ENCODE measurements at places on chromosomes 11 and 22. TPM values are rescaled to one million over a fixed set of nuclear protein-coding genes. Genes with fewer than 3 reads are reported as not detected.

Gene SCGB1D2
- total RNA-seq: 10.9 TPM

DNA sequence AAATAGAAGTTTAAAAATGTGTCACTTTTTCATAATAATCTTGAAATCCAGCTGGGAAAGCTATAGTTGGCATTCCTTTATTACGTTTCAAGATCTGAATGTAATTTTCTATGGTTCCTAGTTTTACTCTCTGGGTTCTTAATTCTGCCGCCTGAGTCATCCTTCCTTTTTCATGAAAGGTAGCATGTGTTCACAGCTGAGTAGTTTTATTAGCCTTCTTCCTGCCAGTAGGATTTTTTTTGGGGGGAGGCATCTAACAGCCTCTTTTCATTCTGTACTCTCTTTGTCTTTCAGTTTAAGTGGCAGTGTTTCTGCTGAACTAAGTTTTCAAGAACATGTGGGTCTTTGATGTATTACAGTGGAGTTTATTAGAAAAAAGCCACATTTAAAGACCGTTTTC lies 36.5 kb downstream of the OR2AG2 start:
- no peaks in the 10 kb centered on the region for H3K4me1 ChIP-seq
- H3K4me3 ChIP-seq: no peak overlapping the region
- no peak overlapping the region for H3K27ac ChIP-seq

DNA sequence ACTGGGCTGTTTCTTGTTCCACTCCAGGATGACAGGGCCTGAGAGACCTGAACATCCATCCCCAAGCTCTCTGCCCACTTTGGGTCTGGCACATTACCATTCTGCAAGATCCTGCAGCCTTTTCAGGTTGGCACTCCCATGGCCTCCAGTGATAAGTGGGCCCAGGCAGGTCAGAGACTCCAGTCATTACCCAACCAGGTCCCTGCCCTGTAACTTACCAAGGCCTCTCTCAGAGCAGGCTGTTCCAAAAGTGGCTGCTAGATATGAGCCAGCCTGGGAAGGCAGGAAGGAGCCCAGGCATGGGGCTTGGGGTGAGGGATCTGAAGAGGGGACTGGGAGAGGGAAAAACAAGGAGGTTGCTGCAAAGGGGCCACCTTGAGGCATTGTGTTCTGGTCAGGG lies 35.9 kb downstream of the KCNQ1OT1 start:
- H3K27ac ChIP-seq: no peak overlapping the region
- no peak for DNase-seq
- H3K4me3 ChIP-seq: no peak overlapping the region
- no peaks in the 10 kb centered on the region for H3K4me1 ChIP-seq

Gene ARHGAP20
- 2.1 TPM for total RNA-seq

DNA sequence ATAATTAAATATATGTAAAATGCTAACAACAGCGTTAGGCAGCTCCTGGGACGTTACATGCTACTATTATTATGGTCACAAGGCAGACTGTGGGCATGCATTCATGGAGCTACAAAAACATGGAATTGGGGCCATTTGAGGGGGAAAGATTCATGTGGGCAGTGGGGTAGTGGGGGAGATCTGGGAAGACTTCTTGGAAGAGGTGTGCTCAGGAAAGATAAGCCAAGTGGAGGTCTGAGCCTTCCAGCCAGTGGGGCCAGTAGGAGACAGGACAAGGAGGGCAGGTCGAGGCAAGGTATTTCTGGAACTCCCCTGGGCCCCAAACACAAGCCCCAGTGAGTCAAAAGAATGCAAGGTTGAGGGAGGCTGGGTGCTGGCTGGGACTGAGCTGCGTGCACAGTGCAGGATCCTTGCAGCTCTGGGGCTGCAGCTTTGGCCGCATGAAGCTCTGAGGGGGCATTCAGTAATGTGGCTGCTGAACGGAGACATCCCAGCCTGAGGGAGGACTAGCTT lies 35.4 kb downstream of the CYTH4 start:
- no peak overlapping the region for H3K27ac ChIP-seq
- DNase-seq: no peak
- no peaks in the 10 kb centered on the region for H3K27me3 ChIP-seq
- no peaks in the 10 kb centered on the region for H3K4me1 ChIP-seq
- no peaks in the 10 kb centered on the region for H3K36me3 ChIP-seq
- H3K4me3 ChIP-seq: no peak overlapping the region

GRCh38 chr11:10878408-10879214 lies 20.8 kb upstream of the ZBED5 start:
- H3K4me1 ChIP-seq: no peaks in the 10 kb centered on the region
- no peak overlapping the region for H3K4me3 ChIP-seq
- no peak for DNase-seq
- H3K27me3 ChIP-seq: no peaks in the 10 kb centered on the region

DNA sequence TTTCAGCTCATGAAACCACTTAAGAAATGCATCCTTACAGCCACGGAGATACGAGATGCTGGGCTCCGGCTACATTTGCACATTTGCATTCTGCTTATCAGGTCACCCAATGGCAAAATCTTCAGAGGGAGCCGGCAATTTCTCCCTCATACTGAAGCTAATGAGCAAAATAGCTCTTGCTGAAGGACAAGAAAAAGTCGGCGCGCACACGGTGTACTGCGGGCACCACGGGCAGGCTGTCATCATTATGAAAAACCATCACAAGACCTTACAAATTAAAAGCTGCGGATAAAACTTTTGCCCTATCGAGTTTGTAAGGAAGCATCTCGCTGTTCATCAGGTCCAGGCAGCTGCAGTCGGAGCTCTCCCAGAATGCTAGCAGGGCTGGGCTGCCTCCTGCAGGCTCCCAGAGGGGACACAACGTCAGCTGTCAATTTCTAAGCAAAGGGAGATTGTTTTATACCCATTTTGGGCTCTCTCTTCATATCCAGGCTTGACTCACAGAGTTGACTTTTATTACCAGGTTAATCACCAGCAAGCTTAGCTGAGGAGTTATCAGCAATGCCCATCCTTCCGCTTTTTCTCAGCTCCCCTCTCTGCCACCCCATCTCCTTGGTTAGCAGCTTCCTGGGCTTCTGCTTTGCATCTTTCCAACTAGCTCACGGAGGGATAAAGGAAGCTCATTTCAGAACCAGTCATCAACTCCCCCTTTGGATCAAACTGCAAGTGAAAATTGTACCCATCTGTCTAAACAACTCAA lies 375.1 kb downstream of the OPCML start:
- H3K27ac ChIP-seq: no peak overlapping the region
- no peaks in the 10 kb centered on the region for H3K36me3 ChIP-seq
- H3K4me3 ChIP-seq: no peak overlapping the region
- H3K27me3 ChIP-seq: no peaks in the 10 kb centered on the region

GRCh38 chr11:111148121-111148520 lies 97.4 kb upstream of the POU2AF2 start:
- no peaks in the 10 kb centered on the region for H3K27me3 ChIP-seq
- H3K4me1 ChIP-seq: no peaks in the 10 kb centered on the region
- no peak overlapping the region for H3K4me3 ChIP-seq

Gene CRYBB3
- total RNA-seq: not detected

GRCh38 chr11:108966206-108966605 lies 301.3 kb downstream of the DDX10 start:
- H3K36me3 ChIP-seq: no peaks in the 10 kb centered on the region
- H3K27ac ChIP-seq: no peak overlapping the region
- H3K4me1 ChIP-seq: no peaks in the 10 kb centered on the region
- DNase-seq: no peak
- no peak overlapping the region for H3K4me3 ChIP-seq
- H3K27me3 ChIP-seq: no peaks in the 10 kb centered on the region

DNA sequence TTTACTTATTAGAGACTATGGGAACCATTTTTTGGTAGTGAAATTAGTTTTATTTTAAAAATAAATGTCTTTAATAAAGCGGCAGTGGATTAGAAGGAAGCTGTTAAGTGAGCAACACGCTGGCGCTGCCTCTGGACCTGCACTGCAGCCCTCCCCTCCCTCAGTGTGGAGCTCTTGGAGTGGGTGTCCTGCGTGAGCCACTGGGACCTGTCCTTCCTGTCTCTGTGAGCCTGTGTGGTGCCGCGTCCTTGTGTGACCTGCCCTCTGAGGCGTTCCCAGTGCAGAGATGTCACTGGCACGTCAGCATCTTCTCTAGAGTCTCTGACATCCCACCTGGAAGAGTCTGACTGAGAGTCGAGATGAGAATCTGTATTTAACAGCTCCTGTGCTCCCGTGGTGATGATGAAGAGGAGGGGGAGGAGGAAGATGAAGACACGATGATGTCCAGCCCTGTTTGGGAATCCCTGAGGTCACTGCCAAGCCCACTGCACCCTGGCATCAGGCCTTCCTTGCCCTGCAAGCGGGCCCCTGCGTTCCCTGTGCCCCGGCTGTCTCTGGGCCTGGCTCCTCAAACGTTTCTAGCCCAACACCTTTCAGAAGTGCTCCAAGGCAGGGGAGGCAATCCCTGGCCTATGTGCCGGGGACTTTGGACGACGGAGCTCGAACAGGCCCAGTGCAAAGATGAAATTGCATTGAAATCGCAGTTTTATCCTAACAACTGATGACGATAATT lies 271.8 kb downstream of the TBC1D22A start:
- no peaks in the 10 kb centered on the region for H3K27me3 ChIP-seq
- no peak overlapping the region for H3K4me3 ChIP-seq
- no peak for DNase-seq
- H3K27ac ChIP-seq: no peak overlapping the region
- no peaks in the 10 kb centered on the region for H3K36me3 ChIP-seq

DNA sequence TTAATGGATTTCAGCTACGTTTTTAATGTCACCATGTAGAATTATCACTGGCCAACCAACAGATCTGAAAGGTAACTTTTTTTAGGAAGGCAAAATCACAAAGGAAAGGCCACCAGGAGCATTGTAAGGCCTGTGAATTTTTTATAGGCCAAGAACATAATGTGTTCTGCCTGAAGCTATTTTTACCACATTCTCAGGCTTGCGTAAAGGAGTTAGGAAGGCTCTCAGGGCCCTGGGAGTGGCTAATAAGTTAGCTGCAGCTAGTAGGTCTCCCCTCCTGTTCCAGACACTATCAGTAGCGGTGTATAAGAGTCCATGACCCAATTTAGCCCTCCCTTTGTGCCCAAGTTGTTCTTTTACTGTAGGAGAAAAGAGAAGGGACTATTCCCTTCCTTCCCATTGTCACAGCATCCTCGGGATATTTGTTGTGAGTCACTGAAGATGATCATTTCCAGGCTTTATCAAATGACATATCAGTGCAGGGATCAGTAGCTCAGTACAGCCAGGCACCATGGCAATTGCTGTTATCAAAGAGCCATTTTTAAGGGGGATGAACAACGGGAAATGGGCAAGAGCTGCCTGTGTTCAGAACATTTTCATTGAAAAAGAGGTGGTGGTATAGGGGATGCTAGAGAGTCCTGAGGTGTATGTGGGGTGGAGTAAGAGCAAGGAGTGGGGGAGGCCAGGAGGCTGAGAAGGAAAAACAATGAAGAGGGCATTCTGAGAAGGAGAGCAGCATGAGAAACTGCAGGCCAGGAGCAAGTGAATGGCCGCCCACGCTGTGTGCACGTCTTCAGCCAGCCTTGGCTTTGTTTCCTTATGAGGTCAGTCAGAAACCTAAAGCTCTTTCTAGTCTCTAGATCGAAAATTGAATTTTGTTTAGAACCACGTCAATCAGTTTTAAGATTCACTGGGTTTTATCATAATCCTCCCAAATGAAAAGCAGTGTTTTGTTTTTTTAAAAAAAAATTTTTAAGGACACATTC lies 940.3 kb downstream of the NTM start:
- H3K4me3 ChIP-seq: no peak overlapping the region
- no peak for DNase-seq
- no peak overlapping the region for H3K27ac ChIP-seq
- no peaks in the 10 kb centered on the region for H3K4me1 ChIP-seq
- no peaks in the 10 kb centered on the region for H3K36me3 ChIP-seq

Gene C11orf91
- not detected for total RNA-seq

Gene C11orf86
- 2.6 TPM for total RNA-seq

DNA sequence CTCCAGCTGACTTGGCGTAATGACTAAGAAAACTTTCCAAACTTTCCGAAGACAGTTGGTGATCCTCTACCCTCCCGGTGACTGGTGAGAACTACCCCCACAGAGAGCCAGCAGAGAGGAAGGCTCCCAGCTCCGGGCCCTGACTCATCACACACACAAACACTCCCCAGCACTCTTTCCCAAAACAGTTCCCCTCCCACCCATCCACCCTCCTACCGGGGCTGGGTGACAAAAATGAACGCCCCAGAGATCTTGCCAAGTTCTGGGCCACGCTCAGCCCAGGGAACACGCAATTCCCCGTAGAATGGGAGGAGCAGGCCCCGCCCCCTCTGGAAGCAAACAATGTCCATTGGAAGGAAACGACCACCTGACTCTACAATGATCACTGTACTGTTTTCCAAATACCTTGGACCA lies 21.3 kb upstream of the JAM3 start:
- DNase-seq: peak; percentile 93
- H3K4me1 ChIP-seq: peaks cover 5% of the 10 kb centered on the region
- H3K27me3 ChIP-seq: no peaks in the 10 kb centered on the region
- H3K4me3 ChIP-seq: no peak overlapping the region
- no peaks in the 10 kb centered on the region for H3K36me3 ChIP-seq

- peaks cover 14% of the 10 kb centered on the region for H3K4me1 ChIP-seq
- no peak for DNase-seq
- H3K27ac ChIP-seq: peak overlapping the region; percentile 15
- no peaks in the 10 kb centered on the region for H3K36me3 ChIP-seq
- peak overlapping the region; percentile 81 for H3K4me3 ChIP-seq
- no peaks in the 10 kb centered on the region for H3K27me3 ChIP-seq
Measured at GRCh38 chr22:26484360-26484706, 656 bp downstream of the SRRD start.

Gene LRP4
- 11.6 TPM for total RNA-seq

GRCh38 chr11:62410972-62411371 lies 7.9 kb upstream of the SCGB1A1 start:
- no peaks in the 10 kb centered on the region for H3K36me3 ChIP-seq
- no peak for DNase-seq
- H3K27ac ChIP-seq: no peak overlapping the region

- H3K27me3 ChIP-seq: no peaks in the 10 kb centered on the region
- no peak overlapping the region for H3K27ac ChIP-seq
- H3K36me3 ChIP-seq: no peaks in the 10 kb centered on the region
Measured at GRCh38 chr11:103862094-103862801, 174.2 kb upstream of the DDI1 start.

DNA sequence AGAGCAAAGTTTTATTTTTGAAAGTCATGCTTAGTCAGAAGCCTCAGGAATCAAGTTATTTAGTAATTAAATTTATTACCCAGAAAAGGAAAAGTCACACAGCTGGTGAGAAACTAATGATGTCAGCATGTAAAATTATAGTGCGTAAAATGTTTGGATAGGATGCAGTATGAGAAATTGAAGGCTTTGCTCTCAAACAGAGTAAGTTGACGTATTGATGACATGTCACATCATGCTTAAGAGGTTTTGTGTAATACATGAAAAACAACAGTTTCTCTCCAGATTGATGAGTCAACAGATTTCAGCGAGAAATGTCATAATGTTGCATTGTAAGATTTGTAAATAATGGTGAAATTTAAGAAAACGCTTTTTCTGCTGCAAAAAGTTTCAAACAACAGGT lies 769.8 kb downstream of the METTL15 start:
- H3K4me1 ChIP-seq: no peaks in the 10 kb centered on the region
- H3K27me3 ChIP-seq: no peaks in the 10 kb centered on the region
- DNase-seq: no peak

GRCh38 chr11:19253817-19254216 lies 13.1 kb upstream of the E2F8 start:
- no peak overlapping the region for H3K4me3 ChIP-seq
- H3K36me3 ChIP-seq: no peaks in the 10 kb centered on the region
- no peaks in the 10 kb centered on the region for H3K27me3 ChIP-seq
- no peak overlapping the region for H3K27ac ChIP-seq
- H3K4me1 ChIP-seq: no peaks in the 10 kb centered on the region
- no peak for DNase-seq

All from ovary (tissue), 10 donors.